ENCODE measurements at places on chromosomes 2 and 18.

- DNase-seq: no peak
Observed at GRCh38 chr2:209113026-209113425, 310.8 kb upstream of the MAP2 start.

GRCh38 chr2:37632310-37632709, 39.1 kb downstream of the CDC42EP3 start:
- no peak for DNase-seq

GRCh38 chr2:215751200-215751910, 262.0 kb downstream of the MREG start:
- no peak for DNase-seq

- no peak for DNase-seq
Observed at GRCh38 chr2:191382801-191383200, 137.6 kb downstream of the MYO1B start.

DNA sequence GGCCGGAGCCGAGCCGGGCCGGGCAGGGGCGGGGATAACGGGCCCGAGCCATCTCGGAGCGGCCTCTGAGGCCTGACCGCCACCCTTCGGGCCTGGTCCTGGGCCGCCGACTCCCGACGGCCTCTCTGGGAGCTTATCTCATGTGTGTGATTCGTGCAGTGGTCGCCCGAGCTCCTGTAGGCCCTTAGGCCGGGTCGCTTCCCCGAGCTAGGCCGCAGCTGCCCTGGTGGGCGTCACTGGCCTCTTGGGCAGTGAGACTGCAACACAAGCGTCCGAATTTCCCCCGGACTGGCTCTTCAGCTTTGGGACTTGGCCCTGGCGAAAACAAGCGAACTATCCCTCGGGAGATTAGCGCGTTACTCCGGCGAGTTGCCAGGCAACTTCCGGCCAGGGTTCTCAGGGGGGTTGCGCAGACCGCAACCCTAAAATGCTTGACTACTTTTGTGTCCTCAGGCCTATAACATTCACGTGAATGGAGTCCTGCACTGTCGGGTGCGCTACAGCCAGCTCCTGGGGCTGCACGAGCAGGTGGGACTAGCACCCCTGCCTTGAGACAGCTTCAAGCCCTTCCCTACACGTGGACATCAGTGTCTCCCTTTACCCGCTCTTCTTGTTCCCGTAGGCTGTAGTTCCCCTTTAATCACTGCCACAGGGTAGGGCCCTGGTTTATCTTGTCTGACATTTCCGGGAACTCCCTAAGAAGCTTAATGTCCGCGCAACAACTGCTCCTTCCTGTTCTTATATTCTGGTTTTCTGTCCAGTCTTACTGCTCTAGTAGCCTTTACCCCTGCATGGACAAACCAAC, 602 bp downstream of the SNX17 start:
- DNase-seq: no peak
